ENCODE measurements at places on chromosomes 2 and 18.

GRCh38 chr2:72981536-72981935, 64.2 kb downstream of the EMX1 start:
- DNase-seq: no peak

DNA sequence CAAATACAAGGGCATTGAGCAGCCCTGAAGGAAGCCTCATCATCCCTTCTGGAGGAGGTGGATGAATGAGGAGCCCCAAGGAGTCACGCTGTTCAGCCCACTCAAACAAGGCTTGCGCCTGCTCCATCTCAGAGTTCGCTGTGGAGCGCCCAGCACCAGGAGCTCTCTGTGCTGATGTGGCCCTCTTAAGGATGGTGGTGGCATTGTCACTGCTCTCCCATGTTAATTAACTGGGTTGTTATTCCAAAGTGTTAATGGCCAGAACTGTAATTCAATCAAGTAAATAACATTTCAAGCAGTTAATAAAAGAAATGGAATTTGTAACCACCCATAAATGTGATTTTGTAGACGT, 726.0 kb upstream of the RAB6C start:
- no peak for DNase-seq

DNA sequence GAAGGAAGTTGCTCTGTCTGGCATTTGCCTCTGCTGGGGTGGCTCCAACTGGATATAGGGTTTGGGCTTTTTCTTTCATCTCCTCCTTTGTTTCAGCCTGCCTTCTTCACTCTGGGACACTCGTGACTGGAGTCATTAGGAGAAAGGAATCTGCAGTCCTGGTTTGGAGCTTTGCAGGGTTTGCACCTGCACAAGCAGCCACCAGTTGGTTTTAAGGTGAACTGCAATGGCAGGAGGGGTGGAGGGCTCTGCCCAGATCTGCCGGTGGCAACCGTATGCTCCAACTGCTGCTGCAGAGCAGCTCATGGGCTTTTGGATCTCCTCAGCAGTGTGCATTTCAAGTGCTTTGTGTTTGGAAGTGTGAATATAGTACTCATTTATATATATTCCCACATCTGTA, 131.3 kb upstream of the MGAT5 start:
- no peak for DNase-seq

- no peak for DNase-seq
These were observed 116.8 kb upstream of the GLI2 start for GRCh38 chr2:120618830-120619229.

- no peak for DNase-seq
These were observed 7.9 kb downstream of the SSB start for GRCh38 chr2:169806586-169806985.

GRCh38 chr18:58608216-58608615, 20.7 kb downstream of the ALPK2 start:
- DNase-seq: no peak

GRCh38 chr2:143698888-143699570, 569.8 kb downstream of the ARHGAP15 start:
- no peak for DNase-seq

DNA sequence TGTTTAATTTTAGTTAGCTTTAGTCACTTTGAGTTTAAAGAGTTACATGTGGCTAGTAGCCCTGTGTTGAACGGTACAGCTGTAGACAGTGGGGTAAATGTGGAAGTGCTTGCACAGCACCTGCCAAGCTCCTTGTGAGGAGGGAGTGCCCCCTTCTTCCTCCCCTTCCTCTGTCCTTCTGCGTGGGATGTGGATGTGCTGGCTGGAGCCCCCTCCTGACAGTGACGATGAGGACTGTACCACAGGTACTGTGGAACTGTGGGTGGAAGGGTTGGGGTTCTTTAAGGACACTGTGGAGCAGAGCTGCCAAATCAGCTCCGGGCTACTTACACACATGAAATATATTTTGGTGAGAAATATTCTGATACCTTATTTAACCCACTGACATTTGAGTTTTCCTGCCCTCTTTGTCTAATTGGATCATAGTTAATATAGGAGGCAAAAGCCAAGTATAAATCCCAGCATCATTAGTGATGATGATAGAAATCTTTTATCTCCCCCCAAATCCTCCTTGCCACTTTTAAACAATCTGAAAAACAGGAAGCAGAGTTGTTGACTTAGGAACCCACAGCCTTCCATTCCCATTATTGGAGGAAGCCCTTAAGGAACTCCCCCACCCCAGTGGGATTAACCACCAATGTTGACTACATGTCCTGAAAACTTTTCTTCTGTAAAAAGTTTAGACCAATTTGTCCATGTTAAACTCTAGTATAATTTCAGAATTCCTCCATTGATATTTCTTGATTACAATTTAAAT, 181.3 kb downstream of the PTPRM start:
- no peak for DNase-seq

DNA sequence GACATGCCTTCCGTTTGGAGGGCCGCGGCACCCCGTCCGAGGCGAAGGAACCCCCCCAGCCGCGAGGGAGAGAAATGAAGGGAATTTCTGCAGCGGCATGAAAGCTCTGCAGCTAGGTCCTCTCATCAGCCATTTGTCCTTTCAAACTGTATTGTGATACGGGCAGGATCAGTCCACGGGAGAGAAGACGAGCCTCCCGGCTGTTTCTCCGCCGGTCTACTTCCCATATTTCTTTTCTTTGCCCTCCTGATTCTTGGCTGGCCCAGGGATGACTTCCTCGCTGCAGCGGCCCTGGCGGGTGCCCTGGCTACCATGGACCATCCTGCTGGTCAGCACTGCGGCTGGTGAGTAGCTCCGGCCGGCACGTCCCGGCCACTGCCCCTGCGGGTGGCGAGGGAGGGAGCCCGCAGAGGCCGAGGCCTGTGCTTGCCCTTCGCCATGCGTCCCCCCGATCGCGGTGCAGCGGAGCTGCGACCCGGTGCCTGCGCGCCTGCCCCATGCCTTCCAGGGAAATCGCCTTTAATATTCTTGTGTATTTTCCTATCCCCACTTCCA, 1.2 kb downstream of the BMPR2 start:
- DNase-seq: peak; percentile 18

DNA sequence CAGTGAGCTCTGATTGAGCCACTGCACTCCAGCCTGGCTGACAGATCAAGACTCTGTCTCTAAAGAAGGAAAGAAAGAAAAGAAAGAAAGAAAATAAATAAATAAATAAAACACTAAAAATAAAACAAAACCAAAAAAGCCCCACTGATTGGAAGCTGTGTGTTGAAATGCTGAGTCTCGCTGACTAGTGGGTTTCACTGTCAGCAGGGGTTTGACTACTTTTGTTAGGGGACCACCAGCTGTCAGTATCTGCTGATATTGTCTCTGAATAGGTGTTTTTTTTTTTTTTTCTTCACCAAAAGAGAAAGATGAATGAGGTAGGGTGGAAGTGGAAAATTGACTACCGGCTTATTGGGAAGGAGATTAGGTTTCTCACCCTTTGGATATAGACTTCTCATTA, 12.8 kb upstream of the ACTR2 start:
- DNase-seq: no peak

DNA sequence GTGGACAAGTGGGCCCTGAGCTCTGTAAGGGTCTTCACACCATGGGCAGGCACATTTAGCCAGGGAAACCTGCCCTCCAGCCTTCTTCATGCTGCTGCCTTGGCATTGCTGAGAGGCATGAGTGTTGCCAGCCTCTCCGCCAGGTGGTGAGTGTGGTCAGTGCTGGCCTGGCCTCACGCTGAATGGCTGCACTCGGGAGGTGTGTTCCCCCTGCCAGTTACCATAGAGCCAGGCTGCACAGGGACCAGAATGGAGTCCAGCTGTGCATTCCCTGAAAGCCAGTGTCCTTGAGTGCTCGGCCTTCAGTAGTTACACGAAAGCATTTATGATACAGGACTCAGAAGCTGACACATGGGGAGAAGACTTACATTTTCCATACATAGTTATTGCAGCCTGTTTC, 139.7 kb downstream of the ATP9B start:
- DNase-seq: peak; percentile 69

- no peak for DNase-seq
These were observed 21.9 kb downstream of the INO80D start for GRCh38 chr2:206064077-206064476.

DNA sequence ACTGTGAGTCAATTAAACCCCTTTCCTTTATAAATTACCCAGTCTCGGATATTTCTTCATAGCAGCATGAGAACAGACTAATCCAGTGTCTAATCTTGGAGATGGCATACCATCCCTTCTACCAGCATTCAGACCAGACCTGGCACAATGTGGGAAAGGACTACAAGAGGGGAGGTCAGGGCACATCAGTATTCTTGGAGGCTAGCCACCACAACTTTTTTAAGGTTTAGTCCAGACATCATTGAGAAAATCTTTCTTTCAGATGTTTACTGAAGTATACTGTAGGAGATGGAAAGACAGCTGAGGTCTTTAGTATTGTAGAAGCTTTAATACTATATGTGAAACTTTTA, 4.0 kb downstream of the RALB start:
- no peak for DNase-seq
